ENCODE measurements at places on chromosomes 7 and 10. TPM values are rescaled to one million over a fixed set of nuclear protein-coding genes. Genes with fewer than 3 reads are reported as not detected.

DNA sequence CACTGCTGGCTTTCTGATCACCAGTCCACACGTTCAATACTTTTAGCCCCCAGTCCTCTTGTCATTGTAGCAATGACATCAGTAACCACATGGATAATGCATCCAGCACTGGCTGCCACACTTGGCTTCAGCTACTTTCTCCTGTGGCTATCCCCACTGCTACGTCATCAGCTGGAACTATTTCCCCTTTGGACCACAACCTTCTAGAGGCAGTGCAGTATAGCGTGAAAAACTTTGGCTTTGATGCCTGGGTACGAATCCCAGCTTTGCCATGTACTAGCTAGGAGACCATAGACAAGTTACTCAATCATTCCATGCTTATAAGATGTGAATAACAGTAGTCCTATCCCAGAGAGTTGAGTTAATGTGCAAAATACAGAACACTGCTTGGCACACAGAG, 63.2 kb downstream of the CCDC3 start:
- DNase-seq, result no peak

GRCh38 chr10:78371136-78371535, 337.5 kb downstream of the RPS24 start:
- no peak for DNase-seq

DNA sequence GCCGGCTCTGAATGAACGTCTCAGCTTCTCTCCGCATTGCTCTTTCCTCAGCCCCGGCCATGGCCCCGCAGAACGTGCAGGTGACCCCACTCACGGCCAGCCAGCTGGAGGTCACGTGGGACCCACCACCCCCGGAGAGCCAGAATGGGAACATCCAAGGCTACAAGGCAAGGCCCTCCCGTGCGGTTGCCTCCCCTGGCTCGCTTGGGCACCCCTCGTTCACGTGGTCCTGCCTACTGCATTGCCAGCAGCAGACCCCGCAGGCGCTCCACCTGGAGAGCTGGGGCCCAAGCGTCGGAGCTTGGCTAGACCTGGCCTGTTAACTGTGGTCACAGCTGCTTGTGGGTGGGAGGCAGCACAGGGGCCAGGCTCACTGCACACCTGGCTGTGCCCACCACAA, 476.3 kb upstream of the FOXK1 start:
- DNase-seq, result no peak

GRCh38 chr7:159040146-159040545, 104.5 kb downstream of the VIPR2 start:
- DNase-seq, result no peak

WDR37 gene
- total RNA-seq, result 24.3 TPM

FIS1 gene
- 303 TPM for total RNA-seq

DNA sequence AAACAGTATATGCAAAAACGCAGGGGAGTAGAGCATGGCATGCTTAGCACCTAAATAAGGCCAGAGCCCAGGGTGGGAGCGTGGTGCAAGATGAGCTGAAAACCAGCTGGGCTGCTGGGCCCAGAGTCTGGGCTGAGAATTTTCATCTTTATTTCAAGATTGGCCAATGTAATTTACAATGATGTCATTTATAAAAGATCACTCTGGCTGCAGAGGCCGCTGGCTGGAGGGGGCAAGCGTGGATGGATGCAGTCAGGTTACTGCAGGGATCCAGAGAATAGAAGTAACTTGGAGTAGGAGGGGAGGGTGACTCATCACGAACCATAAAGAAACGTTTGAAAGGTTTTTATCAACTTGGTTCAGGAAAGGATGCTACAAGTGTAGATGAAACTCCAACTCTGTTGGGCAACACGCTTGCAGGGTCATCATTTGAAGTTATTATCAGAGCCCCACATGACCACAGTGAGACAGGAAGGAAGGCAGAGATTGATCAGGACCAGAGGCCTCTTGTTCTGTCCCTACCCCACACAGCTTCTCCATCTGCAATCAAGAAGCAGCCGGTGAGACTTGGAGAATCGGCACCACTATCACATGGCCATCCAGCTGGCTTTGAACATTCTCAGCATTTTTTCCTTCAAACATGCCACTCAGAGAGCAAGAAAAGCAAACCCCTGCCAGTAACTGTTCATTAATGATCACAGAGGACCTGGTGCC, 49.2 kb downstream of the ODAD2 start:
- DNase-seq, result no peak

DNA sequence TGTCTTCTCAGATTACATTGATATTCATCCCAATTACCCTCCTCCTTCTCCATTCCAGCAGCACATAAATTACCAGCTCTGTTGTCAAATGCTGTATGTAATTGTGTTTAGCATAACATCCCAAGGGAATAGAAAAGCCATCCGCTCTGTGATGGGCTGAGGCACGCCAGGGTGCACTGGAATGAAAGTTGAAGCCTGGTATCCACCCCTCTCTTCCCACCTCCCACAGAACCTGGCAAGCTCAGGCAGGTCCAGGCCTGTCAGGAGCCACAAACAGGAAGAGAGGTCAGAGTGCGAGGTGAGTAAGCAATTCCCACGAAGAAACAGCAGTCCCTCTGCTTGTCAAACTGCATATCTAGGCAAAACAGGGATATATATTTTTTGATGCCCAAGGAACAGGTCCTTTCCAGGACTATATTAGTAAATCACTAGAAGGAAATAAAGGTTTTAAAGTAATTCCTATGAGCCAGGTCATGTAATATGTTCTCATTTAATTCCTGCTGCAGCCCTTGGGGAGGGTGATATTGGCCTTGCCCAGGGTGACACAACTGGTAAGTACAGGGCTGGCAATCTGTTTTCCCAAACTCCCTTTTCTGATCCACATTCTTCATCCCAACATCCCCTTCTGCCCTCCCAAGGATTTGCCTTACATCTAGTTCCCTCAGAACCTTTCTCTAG, 155.6 kb upstream of the GHITM start:
- DNase-seq, result peak; percentile 81

DNA sequence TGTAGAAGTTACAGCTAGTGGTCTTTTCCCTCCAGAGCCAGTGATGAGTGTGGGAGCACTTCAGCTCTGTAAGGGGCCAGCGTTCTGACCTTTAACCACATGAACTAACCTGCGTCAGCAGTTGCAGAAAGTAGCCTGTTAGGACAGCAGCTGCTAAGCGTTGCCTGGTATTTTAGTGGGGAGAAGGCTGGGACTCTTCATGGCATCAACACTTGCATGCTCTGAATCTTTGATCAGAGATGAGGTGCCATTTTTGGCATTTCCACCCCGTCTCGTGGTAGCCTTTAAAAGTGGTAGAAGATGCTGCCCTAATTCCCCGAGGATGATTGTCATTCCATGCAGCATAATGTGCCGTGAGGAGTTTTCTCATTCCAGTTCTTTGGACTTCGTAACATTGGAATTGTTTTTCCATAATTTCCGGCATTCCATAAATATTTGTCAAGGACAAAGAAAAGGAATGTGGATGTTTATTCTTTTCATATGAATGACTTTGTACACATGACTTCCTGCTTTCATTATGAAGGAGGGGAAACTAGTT, 92.2 kb downstream of the AVL9 start:
- DNase-seq, result peak; percentile 71

DNA sequence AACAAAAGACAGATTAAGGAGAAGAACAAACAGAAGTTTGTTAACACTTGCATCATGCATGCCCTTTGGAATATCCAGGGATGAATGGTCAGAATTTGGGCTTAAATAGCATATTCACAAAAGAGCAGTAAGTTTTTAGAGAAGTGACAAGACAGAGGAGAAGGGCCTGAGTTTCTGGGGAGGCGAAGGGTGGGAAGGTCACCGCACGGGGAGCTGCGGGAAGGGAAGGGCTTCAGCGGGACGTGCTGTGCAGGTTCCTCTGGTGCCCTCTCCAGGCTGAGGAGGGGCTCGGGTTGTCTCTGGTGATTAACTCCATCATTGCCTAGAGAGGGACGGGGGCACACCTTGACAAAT, 10.4 kb upstream of the ZNF22 start:
- DNase-seq, result no peak

OR6B1 gene
- not detected for total RNA-seq

GRCh38 chr7:40572810-40573465, 438.1 kb downstream of the SUGCT start:
- no peak for DNase-seq

DNA sequence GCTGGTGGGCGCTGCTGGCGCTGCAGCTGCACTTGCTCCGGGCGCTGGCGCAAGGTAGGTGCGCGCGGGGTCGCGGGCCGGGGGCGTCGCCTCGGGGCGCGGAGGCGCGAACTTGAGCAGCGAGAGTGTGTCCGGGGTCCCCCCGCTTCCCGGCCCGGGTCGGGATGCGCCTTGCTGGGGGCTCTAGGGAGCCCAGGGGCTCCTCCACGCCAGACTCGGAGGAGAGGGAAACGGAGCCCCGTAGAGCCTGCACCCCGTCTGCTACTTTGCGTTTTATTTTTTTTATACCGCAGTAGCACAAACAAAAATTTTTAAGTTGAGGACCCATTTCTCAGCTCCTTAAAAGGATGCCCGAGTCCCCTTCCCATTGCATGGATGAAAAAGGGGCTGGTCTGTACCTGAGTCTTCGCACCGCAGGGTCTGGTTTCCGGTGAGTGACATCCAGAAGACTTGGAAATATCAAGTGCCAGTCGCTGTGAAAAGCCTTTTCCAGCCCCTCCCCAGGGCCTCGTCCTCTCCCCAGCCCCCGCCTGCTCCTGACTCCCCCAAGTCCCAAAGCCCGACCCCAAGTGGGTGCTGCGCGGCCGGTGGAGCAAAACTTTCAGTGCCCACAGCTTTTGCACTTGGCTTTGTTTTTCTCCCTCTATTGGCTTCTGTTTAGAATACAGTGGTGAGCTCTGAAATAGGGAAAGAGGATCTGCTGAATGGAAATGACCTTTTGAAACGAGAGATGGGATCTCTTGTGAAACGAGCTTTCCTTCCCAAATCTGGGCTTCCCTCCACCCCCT, 973 bp downstream of the SDK1 start:
- DNase-seq, result peak; percentile 50

GRCh38 chr7:55303220-55303619, 61.9 kb upstream of the LANCL2 start:
- no peak for DNase-seq

DNA sequence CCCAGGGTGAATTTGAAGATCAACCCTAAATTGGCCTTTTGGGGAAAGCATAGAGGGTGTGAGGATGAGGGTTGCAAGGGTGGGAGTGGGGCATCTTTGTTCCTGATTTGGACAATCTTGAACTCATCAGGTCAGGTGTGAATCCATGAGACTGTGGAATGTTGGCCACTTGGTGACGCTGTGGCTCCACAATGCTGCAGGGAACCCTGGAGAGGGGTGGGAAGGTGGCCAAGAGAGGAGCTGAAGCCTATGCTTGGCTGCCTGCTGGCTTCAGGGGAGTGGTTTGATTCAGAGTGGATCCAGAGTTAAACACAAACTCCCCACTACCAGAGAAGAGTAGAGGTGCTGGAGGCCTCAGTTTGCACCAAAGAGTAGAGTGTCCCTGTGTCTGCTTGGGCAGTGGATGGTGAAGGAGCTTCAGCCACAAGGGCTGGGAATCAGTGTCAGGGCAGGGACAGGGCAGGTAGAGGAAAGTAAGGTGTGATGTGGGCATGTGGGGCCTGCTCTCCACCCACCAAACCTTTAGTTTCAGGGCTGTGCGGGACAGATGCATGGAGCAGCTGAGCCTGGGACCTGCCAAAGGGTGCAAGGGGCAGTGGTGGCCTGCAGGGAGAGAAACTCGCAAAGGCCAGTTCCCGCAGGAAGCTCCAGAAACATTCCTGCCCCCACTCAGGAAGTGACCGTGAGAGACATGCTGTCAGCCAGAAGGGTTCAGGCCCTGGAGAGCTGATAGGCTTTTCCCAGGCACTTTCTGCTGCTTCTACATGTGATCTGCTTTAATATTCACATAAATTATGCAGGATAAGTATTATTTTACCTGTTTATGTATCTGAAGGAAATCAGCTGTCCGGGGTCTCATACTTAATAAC, 81.0 kb upstream of the PRSS58 start:
- DNase-seq, result peak; percentile 59

DNA sequence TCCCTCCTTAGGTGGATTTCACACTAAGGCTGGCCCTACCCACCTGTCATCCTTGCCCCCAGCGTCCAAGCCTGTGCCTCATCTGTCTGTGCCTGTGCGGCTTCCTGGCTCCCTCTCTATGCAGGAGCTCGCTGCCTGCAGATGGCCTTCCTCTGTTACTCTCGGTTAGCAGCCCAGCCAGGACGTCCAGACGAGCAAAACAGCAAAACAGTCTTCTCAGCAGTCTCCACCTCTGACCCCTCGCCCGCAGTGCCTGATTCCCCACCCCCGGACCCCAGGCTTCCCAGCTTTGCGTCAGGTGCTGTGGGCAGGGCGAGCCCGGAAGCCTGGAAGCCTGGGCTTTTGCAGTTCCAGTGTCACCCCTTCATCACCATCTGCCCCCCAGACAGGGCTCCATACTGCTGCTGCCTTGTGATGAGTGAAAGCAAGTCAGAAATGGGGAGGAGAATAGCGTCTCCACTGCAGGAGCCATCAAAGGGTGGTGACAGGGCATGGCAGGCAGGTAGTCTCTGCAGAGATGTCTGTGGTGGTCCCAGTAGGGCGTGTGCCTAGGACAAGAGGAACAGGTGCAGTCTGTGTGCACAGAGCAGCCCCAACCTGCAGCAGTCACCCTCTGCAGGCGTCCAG, 88.5 kb downstream of the ADCY1 start:
- DNase-seq, result no peak

DNA sequence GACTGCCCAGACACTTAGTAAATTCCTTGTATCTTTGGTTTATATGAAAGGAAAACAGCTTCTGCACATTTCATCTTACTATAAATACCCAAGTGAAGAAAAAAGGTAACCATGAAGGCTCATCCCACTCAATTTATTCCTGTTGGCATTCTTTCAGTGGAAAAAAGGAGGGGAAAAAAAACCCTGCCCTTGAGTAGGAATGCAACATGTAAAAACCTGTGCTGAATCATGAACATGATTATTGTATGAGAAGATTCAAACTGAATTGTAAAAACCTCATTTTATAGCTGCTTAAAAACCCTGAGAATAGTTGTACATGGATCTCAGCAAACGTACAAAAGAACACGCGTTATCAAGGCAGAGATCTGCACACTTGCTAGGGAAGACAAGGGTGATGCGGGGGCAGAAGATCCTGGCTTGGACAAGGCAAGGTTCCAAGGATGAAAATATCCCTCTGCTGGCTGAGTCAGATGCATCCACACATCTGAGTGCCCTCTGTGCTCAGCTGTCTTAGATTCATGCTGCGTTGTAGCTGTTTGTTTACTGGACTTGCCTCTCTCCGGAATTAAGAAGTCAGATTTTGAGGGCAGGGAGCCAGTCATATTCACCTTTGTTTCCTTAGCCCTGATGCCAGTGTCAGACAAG, 658.2 kb downstream of the PARD3 start:
- no peak for DNase-seq

GRCh38 chr10:116629340-116629739, 8.6 kb downstream of the PNLIPRP2 start:
- no peak for DNase-seq

CUBN gene
- 0.35 TPM for total RNA-seq

TUBB8 gene
- total RNA-seq, result not detected

- no peak for DNase-seq
These were observed 598.8 kb downstream of the SUGCT start for GRCh38 chr7:40733578-40733977.

ZDHHC16 gene
- total RNA-seq, result 39.2 TPM

Data from renal cortical epithelial cell (primary cell).